Activated CD4-positive, alpha-beta T cell treated with anti-CD3 and anti-CD28 coated beads, Interleukin-2, amount 50 U/mL, for 16 hours (primary cell): ENCODE measurements at places on chromosomes 4 and X.

DNA sequence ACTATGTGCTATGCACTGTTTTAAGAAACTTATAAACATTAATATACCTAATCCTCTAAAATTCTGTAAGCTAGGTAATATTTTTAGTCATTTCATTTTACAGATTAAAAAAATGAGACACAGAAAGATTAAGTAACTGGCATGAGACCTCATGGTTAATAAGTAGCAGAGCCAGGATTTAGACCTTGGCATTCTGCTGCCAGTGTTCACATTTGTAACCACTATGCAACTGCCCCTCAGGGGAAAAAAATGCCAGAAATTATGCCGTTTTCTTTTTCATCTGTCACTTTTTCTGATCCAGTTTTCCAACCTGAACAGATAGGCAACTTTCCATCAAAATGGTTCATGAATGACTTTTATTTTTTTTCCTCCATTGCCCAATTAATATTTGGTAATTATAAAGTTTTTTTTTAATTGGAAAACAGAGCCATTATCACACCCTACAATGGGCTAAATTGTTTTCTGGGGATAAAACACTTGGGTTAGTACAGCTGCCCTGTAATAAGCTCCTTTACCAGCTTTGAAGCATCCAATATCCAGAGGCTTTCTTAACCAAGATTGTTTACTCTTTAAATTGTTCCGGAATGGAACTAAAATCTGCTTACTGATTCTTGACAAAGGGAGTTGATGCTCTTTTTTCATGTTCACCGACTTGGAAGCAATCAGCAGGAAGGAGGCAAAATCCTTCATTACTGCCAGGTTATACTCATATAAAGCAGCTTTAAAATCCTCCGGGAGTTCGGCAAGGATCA lies 56.4 kb upstream of the DDX60 start:
- DNase-seq, result no peak

DNA sequence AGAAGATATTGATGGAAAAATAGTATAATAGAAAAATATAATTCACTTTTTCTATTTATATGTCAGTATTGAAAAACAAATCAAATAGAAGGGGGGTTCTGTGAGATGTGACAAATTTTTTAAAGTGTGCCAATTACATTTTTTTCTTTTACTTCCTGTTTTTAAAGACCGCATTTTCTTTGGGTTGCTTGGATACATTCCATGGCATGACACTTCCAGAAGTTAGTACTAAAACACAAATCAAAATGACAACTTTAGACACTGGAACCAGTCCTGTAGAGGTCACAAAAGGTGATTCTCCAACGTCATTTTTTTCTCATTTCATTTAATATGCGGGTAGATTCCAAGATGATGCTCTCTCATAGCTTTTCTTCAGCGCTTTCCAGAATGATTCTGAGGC lies 116.2 kb upstream of the GNPDA2 start:
- no peak for DNase-seq

DNA sequence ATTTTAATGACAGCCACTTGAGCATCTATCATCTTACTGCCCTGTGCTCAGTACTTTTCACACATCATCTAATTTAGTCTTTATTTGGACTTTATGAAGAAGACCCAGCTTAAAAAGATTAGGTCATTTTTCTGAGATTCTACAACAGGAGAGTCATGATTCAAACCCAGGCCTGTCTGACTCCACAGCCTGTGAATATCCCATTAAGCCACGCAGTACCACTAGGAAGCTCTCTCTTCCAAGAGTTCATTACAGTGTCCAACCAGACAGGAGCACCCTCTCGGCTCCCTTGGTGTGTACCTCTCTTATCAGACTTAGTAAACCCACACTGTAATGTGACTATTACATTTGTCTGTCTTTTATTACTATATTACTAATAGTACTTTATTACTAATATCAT lies 332.8 kb downstream of the DHX15 start:
- no peak for DNase-seq

DNA sequence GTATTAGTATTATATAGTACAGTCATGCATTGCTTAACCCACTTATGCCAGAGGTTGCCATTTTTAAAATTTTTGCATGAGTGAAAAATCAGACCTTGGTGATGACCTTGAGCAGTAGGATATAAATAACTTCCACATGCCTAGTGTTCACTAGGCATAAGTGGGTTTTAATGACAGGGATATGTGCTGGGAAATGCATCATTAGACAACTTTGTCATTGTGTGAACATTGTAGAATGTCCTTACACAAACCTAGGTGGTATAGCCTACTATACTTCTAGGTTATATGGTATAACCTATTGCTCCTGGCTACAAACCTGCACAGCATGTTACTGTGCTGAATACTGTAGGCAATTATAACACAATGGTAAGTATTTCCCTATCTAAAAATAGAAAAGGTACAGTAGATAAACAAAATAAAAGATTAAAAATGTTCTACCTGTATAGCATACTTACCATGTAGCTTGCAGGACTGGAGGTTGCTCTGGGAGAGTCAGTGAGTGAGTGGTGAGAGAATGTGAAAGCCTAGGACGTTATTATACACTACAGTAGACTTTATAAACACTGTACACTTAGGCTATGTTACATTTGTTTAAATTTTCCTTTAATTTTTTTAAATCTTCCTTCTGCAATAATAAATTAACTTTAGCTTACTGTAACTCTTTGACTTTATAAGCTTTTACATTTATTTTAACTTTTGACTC lies 326.7 kb downstream of the ANK2 start:
- DNase-seq, result no peak

GRCh38 chrX:12986164-12986779 lies 11.4 kb downstream of the TMSB4X start:
- no peak for DNase-seq

DNA sequence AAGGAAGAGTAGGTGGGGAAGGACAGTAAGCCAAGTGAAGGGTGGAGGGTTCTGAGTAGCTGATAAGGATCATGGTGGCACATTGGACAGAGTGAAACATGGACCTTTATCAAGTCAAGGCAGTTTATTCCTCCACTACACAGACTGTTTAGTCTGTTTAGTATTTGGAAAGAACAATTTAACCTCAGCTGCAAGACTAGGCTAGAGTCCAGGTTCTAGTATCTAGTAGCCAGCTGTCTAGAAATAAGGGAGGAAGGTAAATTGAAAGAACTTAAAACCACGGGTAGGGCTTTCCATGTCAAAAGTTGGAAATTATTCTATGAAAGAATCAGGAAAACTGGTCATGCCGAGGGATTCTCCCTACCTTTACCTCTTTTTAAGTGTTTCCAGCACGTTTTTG lies 140.1 kb upstream of the MED14 start:
- no peak for DNase-seq

DNA sequence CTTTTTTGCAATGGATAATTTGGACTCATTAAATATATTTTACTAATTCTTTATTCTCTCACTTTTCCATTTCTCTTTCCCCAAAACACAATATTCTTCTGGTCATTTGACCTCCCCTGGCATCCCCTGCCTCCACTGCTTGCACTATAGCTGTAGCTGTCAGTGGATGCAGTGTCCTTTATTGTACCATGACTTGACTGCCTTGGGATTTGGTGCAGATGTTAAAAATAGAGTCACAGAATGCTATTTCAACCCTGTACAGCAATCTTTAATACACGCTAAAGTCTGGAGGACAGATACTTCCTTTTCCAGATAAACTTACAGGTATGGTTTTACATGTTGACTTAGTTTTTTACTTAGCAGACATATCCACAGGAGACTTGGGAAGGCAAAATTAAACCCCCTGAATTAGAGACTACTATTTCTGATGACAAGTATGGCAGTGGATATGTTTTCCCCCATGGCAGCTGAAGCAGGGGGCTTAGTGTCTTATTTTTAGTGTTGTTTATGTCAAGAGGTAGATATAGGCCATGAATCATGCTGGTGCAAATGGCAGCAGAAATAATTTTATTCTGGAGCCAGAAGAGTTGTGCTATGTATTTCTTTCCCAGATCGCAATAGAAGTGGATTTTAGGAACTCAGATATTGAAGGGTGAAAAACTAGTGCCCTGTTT lies 461.4 kb downstream of the NAF1 start:
- DNase-seq, result no peak

- no peak for DNase-seq
Measured at GRCh38 chr4:149008415-149009025, 566.3 kb upstream of the NR3C2 start.

GRCh38 chr4:48212165-48212564 lies 57.5 kb downstream of the TEC start:
- DNase-seq, result peak; percentile 20

DNA sequence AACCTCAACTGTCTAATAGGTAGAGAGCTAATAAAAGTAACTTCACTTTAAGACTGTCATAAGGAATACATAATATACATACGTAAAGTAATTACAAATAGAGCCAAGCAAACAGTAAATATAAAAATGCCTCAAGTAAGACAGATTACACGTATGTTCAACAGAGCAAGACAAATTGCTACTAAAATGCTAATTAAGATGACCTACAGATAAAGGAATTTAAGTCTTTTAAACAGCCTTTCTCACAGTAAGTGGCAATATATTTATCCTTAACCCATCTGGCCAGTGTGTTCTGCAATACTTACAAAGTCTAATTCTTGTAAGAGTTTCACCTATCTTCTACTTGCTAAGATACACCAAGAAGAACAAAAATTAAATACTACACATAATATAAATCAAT lies 12.7 kb downstream of the G3BP2 start:
- no peak for DNase-seq

GRCh38 chr4:161178310-161178709 lies 985.5 kb downstream of the FSTL5 start:
- no peak for DNase-seq

GRCh38 chr4:94574616-94575015 lies 122.9 kb downstream of the PDLIM5 start:
- DNase-seq, result no peak

DNA sequence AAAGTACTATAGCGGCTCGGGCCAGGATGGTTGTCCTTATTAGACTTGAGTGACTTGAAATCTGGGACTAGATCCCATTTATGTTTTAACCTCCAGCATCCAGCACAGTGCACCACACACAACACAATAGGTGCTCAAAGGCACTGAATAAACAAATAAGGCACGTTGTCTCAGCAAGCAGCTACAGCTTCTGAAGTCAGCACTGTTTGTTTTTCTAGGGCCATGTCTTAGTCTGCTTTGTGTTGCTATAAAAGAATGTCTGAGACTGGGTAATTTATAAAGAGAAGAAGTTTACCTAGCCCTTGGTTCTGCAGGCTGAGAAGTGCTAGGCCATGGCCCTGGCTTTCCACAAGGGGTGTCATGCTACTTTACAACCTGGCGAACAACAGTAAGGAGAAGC lies 102.1 kb upstream of the LNX1 start:
- DNase-seq, result no peak

DNA sequence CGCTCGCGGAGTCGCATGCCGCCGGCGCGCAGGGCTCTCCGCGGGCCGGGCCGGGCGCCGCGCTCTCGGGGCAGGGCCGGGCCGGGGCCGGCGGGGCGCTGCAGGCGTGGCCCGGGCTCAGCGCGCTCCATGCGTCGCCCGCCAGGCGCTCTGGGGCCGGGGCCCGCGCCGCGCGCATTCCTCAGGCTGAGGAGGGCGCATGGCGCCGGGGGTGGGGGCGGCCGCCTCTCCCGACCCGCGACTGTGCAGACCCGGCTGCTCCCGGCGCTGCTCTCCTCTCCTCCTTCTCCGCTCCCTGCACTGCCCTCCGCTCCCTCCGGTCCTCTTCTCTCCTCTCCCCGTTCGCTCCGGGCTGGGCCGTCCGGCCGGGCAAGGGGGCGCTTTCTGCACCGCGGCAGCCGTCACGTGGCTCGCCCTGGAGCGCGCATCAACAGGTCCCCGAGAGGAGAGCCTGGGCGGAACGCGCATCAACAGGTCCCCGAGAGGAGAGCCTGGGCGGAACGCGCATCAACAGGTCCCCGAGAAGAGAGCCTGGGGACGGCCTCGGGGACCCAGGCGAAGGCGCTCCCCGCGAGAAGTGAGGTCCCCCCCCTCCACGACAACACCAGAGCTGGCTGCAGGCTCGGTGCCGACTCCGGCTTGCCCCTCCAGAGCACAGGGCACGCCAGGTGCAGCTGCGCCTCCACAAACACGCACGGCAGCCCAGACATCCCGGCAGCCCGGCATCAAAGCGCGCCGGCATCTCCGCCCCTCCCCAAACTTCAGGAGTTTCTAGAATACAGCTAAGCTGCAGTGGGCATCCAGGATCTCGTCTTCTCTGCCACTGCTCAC lies 12.9 kb downstream of the PPP2R3B start:
- DNase-seq, result peak; percentile 42

DNA sequence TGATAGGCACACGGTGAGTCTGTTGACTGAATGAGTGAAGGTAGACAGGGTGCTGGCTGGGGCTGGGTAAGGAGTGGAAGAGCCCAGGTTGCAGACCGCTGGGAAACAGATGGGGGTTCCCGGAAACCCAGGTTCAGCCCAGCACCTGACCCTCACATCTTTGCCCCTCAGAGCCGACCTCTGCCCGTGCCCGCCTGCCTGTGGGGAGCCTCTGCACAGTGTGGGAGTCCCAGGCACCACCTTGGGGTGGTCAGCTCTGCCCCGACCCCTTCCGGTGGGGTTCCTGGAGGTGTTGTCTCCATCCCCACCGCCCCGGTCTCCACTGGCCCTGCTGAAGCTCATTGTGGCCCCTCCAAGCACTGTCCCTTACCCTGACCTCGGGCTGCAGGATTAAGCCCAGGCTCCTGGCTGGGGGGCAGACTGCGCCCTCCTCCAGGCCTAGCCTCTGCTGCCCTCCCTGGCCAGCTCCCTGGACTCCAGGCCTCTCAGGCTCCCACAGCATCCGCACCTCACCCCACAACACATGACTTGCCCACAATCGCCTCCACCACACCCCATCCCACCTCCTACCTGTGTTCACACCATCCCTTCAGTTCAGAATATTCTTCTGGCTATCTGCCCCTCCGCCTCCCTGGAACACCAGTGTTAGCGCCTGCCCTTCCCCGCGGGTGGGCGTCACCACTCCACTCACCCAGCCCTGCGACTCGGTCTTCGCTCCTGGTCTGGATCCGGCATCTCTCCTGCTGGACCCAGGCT lies 21.4 kb downstream of the HMX1 start:
- no peak for DNase-seq

- DNase-seq, result no peak
Measured at GRCh38 chr4:20253735-20254409, 2.2 kb downstream of the SLIT2 start.

GRCh38 chr4:75698162-75698962 lies 25.2 kb upstream of the G3BP2 start:
- peak; percentile 46 for DNase-seq

GRCh38 chr4:74108457-74109115 lies 9.6 kb upstream of the CXCL2 start:
- DNase-seq, result no peak

DNA sequence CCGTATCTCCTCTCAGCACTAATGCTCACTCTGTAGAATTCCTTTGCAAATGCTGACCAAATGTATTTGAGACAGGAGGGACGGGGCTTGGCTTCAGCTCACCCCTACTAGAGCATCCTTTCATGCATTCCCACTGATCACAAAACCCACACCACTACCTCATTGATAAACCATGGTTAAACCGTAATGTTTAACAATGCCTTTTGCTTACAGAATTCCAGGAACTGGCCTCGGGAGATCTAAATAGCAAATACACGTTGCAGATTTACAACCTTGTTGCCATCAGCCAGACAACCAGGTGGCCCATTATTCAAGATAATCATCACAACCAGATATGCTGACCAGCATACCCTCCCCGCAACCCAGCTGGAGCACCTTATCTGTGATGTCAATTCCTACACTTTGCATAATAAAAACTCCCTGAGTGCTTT lies 391.9 kb downstream of the KCTD8 start:
- no peak for DNase-seq

- no peak for DNase-seq
Measured at GRCh38 chrX:74527350-74527749, 87.1 kb downstream of the RLIM start.
